ENCODE measurements at places on chromosomes 5 and 9. TPM values are rescaled to one million over a fixed set of nuclear protein-coding genes. Genes with fewer than 3 reads are reported as not detected.

The TAF11L5 gene
- total RNA-seq, result not detected

The CDC20B gene
- total RNA-seq, result not detected

GRCh38 chr5:113378959-113379541 is 55.7 kb downstream of the TSSK1B start:
- peaks cover 24% of the 10 kb centered on the region for H3K4me1 ChIP-seq
- peak; percentile 22 for DNase-seq
- H3K27ac ChIP-seq, result no peak overlapping the region
- no peaks in the 10 kb centered on the region for H3K27me3 ChIP-seq
- no peaks in the 10 kb centered on the region for H3K36me3 ChIP-seq

GRCh38 chr9:75962013-75962661 is 71.7 kb downstream of the PCSK5 start:
- DNase-seq, result peak; percentile 70
- H3K27ac ChIP-seq, result peak overlapping the region; percentile 46
- H3K4me3 ChIP-seq, result no peak overlapping the region
- H3K36me3 ChIP-seq, result no peaks in the 10 kb centered on the region
- H3K4me1 ChIP-seq, result peaks cover 35% of the 10 kb centered on the region
- no peaks in the 10 kb centered on the region for H3K27me3 ChIP-seq

DNA sequence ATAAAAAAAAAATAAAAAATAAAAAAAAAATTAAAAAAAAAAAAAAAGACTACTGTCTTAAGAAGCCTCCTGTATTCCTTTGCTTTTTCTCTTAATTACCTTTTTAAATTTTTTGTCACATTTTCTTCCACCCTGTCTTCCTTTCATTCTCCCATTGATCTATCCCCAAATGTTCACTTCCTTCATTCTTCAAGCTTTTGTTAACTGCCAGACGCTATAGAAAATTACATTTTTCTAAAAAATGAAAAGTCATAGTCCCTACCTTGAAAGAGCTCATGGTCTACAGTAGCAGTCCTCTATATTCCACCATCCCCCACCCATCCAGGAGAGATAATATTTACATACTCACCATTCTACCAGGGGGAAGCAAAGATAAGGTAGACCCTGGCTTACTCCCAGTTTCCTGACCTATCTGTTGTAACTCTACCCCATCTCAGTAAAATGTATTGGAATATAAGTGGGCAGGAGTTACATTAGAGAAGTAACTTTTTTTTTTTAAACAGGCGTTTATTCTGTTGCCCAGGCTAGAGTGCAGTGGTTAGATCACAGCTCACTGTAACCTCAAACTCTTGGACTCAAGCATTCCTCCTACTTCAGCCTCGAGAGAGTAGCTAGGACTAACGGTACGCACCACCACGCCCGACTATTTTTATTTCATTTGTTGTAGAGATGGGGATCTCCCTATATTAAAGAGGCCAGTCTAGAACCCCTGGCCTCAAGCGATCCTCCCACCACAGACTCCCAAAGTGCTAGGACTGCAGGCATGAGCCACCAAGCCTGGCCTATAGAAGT is 3.8 kb upstream of the PRKAA1 start:
- no peaks in the 10 kb centered on the region for H3K36me3 ChIP-seq
- DNase-seq, result no peak
- no peak overlapping the region for H3K27ac ChIP-seq
- H3K4me1 ChIP-seq, result peaks cover 22% of the 10 kb centered on the region
- no peaks in the 10 kb centered on the region for H3K27me3 ChIP-seq
- no peak overlapping the region for H3K4me3 ChIP-seq

DNA sequence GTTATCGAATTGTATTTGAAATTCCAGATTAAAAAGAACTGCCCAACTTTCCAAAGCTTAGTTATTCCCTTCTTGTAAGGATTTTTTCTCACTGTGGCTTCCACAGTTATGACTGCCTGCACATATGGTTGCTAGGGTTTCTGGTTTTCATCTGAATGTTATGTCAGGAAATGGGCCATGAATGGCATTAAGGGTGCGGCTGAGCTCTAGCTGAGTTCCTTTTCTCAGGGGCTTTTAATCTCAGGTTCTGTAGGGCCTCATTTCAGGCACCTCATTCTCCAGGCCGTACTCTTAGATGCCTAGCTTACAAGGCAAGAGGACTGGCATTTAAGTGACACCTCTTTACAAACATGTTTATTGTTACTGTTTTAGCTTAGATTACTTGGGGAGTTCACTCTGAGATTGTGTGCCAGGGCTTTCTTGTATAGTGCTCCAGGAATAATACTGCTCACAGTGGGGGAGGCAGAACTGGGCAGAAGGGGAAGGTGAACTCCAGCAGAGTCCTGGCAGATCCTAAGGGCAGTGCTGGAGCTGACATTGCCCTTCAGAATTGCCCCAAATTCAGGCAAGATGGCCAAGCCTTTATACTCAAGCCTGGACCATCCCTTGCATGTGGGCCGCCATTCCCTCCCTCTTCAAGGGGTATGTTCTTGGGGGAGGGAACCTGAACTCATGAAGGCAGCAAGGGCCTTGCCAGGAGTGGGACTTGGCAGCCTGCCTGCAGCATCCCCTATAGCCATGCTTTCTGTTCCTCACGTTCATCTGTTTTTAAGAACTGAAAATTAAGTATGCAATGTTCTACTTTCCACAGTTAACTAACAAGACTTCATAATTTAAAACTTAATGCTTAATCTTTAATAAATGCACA is 111.5 kb downstream of the KDM4C start:
- DNase-seq, result no peak
- H3K4me3 ChIP-seq, result no peak overlapping the region
- H3K36me3 ChIP-seq, result peaks cover 9% of the 10 kb centered on the region
- no peak overlapping the region for H3K27ac ChIP-seq
- peaks cover 35% of the 10 kb centered on the region for H3K4me1 ChIP-seq

- no peak overlapping the region for H3K27ac ChIP-seq
Observed at GRCh38 chr5:16899171-16899570, 36.9 kb downstream of the MYO10 start.

GRCh38 chr5:173238312-173239232 is 3.6 kb upstream of the NKX2-5 start:
- H3K36me3 ChIP-seq, result no peaks in the 10 kb centered on the region
- no peak for DNase-seq
- H3K27ac ChIP-seq, result peak overlapping the region; percentile 91
- peaks cover 56% of the 10 kb centered on the region for H3K4me1 ChIP-seq
- H3K27me3 ChIP-seq, result peaks cover 100% of the 10 kb centered on the region

GRCh38 chr5:158967541-158967940 is 132.2 kb downstream of the EBF1 start:
- no peak overlapping the region for H3K4me3 ChIP-seq
- peaks cover 30% of the 10 kb centered on the region for H3K4me1 ChIP-seq
- peak overlapping the region; percentile 39 for H3K27ac ChIP-seq
